ENCODE measurements at places on chromosomes 1 and 21.

- no peak for DNase-seq
These were observed 26.3 kb upstream of the F13B start for GRCh38 chr1:197093226-197093885.

- DNase-seq = no peak
These were observed 107.5 kb upstream of the TNFSF4 start for GRCh38 chr1:173314656-173315055.

DNA sequence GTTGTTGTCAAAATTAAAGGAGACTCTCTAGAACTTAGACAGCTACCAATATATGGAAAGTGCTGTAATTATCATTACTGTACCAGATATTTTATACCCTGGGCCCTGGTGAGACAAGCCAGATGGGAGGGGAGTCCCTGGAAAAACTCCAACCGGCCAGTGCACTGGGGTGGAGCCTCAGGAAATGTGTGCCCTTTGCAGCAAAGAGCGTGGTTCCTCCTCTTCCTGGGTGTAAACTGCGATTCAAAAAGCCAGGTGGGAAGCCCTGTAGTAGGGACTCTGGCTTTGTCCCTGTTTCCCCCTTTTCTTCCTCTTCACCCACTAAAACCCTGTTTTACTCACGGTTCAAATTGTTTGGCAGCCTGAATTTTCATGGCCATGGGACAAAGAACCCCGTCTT, 812.3 kb downstream of the PLA2G4A start:
- DNase-seq = no peak

GRCh38 chr1:236083650-236084385, 18.9 kb upstream of the NID1 start:
- DNase-seq = no peak

DNA sequence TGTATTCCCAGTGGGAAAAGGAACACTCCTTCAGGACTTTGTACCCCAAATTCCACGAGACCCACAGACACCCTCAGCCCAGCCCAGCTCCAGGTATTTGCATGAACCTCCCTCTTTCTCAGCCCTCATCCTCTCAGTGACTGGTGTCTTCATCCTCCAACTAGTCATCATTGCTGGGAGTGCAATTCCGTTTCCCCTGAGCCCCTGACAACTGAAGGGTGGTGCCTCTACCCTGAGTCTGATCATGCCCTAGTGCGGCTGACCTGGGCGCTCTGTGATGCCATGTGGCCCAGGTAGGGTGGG, 3.8 kb upstream of the ZNF692 start:
- DNase-seq = no peak

- no peak for DNase-seq
These were observed 688 bp downstream of the SCAMP3 start for GRCh38 chr1:155261493-155261851.

- no peak for DNase-seq
These were observed 46.1 kb downstream of the USP48 start for GRCh38 chr1:21736876-21737275.

- DNase-seq = no peak
These were observed 17.1 kb downstream of the ACOT11 start for GRCh38 chr1:54565113-54565501.

- no peak for DNase-seq
These were observed 107.2 kb downstream of the RGS2 start for GRCh38 chr1:192916021-192916420.

DNA sequence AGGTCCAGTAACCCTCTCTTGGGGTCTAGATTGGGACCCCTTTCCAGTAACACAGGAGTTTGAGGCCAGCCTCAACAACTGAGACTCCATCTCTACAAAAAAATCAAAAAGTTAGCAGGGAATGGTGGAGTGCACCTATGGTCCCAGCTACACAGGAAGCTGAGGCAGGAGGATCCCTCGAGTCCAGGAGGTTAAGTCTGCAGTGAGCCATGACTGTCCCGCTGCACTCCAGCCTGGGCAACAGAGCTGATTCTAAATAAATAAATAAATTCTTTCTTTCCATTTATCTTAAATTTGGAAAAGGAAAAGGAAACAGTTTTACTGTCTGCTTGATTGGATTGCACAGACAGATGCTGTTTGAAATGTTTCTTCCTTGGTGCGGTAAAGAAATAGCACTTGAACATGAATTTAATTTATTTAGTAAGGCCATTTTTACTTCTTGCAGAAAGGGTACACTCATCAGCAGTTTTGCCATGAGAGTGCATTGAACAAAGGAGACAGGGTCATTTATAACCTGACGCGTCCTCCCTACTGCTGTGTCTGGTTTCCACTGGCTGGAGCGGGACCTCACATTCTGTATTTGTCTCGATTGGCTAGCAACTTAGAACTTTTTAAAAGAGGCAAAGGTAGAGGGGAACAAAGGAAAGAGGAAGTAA, 37.0 kb upstream of the ZNF496 start:
- DNase-seq = no peak

- DNase-seq = no peak
These were observed 6.2 kb downstream of the EPRS1 start for GRCh38 chr1:220040028-220040596.

DNA sequence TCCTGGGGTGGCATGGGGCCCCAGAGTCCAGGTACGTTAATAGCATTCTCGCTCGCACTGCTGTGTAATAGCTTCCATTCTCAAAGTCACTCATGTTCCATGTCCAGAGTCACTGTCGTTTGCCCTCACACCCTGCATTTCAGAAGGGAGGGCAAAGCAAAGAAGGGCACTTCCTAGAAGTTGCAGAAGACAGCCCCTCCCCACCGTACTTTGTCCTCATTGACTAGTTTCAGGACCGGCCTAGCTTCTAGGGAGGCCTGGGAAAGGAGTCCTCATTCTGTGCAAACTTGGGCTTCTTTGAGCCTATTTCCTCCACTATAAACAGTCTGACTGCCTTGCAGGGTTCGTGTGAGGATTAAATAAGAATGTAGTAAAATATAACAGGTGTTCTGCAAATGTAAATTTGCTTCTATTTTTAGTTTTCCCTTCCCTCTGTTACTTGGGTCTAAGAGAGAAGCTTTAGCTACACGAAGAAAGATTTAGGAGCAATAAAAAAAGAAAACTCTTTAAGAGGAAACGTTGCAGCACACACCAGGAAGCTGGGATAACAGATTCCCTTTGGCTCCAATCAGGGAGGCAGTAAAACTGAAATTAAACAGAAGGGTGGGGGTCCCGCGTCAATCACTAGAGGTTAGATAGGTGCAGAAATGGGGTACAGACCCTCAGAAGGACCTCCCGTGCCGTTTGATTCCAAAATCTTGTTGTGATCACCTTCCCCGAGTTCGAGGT, 40.1 kb downstream of the ACTL8 start:
- DNase-seq = no peak

DNA sequence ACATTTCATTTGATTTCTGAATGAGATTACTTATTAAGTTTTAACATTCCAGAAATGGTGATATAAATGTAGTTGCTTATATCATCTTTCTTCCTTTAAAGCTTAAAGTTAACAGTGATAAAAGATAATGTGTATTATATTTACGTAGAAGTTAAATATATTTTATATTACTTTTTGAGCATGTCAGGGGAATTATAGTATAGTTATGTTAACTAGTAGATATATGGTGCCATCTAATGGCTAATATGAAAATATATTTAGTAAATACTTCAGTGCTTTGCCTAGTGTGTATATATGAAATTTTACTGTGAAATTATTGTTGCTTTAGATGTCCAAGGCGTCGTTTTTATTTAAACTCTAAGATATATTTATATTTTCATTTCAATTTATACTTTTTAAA, 51.5 kb downstream of the SYT14 start:
- peak; percentile 14 for DNase-seq

- DNase-seq = no peak
These were observed 141.9 kb upstream of the CXADR start for GRCh38 chr21:17370916-17371315.

DNA sequence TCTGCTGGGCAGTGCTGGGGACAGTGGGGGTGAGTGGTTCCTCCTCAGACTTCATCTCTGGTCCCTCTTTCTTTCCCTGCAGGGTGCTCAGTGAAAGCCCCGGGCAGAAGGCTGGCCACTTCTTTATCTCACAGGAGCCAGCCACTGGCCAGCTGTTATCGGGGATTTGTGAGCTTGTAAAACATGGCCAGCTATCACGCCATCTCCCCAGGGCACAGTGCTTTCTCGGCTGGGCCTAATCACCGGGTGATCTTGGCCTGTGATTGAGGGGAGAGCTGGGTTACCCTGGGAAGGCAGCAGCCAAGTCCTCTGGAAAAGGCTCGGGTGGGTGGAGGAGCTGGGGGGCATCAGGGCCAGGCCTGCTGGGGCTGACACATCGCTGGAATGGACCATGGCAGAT, 83.0 kb downstream of the IGSF21 start:
- no peak for DNase-seq

GRCh38 chr1:187096689-187097088, 267.9 kb downstream of the PLA2G4A start:
- no peak for DNase-seq
